NCI-H187 (cell line): ENCODE measurements at places on chromosomes 16 and 17.

DNA sequence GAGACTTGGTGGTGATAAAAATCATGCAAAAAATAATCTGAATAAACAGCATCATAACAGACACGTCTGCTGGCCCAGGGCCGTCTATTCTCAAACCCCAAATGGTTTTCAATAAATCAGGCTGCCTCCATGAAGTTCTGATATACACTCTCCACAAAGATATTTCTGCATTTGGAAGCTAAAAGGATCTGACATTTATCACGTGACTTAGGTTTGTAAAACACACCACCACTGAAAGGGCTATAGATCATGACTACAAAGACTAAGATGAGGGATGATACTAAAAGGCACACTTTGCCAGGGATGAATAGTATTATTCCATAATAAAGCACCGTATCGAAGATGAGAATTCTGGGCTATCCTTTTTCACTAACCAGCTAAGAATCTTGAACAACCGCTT lies 67.6 kb upstream of the ADAMTS18 start:
- DNase-seq, result no peak

DNA sequence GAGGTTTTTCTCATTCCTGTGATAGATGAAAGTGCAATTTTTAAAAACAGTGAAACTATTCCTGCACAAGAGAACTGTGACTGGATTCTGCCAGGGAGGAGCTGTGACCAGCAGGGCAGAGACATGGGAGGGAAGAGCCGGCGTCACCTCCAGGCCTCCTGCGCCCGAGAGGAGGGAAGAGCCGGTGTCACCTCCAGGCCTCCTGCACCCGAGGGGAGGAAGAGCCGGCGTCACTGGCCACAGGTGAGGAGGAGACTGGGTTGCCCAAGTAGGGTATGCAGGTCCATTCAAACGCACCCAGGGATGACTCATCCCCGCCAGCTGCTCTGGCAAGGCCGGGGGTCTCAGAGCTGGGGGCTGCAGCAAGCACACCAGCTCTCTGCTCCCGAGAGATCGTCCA lies 56.7 kb downstream of the METRNL start:
- DNase-seq, result no peak

GRCh38 chr16:54086791-54087190 lies 199.8 kb downstream of the IRX3 start:
- DNase-seq, result no peak

DNA sequence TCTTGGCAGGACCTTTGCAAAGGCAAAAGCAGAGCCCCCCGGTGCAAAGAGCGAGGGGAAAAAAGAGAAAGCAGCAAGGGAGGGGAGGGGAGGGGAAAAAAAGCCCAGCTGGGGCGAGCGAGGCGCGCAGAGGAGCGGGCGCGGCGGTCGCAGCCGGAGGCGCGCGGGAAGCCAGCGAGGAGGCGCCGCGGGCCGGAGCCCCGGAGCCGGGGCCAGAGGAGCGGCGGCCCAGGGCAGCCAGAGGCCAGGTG lies 129 bp downstream of the IRX5 start:
- no peak for DNase-seq

- DNase-seq, result no peak
Observed at GRCh38 chr17:75006653-75007052, 5.8 kb upstream of the MRPL58 start.
